ENCODE measurements at places on chromosomes 1 and 21.

DNA sequence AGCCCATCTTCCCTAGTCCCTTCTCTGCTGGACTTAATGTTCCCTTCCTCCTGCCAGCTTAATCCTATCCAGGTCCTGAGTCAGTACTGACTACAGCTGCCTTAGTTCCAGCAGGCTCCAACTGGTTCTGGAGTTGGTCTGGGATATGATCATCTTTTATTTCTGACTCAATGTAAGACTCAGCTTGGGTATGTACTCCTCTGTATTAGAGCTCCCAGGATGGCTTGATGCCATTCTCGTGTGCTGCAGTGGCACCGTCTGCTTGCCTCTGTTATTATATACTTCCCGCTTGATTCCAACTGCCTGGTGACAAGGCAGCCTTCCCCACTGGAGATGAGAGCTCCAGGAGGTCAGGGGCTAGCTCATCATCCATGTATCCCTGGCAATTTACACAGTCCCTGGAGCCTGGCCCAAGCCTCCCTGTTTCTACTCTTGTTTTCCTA lies 164.4 kb upstream of the DPT start:
- DNase-seq = no peak

- DNase-seq = no peak
These were observed 177.5 kb downstream of the LMO4 start for GRCh38 chr1:87506147-87506546.

- DNase-seq = no peak
These were observed 624.8 kb upstream of the PTBP2 start for GRCh38 chr1:96096613-96097321.

GRCh38 chr1:24830680-24831272 lies 85.5 kb downstream of the CLIC4 start:
- no peak for DNase-seq

GRCh38 chr1:160124705-160125478 lies 9.3 kb downstream of the ATP1A2 start:
- peak; percentile 62 for DNase-seq

DNA sequence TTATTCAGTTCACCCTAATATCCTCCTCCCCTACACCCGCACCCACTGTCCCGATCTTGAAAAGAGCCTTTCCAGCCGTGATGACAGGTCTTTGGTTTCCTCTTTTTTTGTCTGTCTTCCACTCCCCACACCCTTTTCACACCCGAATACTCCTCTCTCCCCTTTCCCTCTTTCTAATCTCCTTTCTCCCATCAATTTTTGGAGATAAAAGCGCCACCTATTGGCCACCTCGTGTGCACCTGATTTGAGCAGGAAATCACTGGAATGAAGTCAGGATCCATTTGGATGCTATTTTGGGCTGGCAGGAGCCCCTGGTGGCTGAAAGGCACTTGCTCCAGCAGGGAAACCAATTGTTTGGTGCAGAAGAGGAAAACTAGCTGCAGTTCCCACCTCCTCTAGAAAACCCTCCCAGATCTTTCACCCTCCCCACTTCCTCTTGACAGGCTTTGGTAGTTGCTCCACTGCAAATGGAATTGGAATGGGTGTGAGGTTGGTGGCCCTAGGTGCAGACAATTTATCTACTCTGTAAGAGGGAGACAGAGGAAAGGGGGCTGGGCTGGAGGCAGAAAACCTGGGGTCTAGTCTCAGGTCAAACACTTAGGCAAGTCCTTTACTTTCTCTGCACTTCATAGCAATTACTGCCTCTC lies 8.4 kb downstream of the FOXE3 start:
- DNase-seq = peak; percentile 93

DNA sequence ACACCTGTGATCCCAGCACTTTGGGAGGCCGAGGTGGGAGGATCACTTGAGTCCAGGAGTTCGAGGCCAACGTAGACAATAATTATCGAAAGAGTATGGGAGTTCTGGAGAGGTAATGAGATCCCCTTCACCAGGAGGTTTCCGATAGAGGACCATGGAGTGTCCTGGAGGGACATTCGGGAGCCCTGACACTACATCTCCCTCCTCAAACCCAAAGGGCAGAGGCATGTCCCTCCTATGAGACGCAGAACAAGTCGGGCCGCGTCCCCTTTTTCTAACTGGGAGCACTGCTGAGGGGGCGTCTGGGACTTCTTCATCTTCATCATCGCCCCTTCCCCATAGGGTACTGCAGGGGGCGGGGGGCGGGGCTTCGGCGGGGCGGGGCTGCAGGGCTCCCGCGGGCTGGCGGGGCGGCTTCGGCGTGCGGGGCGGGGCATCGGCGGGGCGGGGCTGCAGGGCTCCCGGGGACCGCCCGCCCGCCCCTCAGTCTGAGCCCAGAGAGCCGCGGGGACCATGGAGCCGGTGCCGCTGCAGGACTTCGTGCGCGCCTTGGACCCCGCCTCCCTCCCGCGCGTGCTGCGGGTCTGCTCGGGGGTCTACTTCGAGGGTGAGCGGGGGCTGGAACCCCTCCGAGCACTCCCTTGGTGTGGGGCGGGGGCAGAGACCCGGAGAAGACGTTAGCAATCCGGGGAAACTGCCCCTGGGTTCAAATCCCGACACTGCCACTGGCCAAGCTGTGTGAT lies at the start of gene THEMIS2:
Gene THEMIS2 (plus strand): TSS at position 486 of the 743 bp plus-strand sequence. CDS start 28 bp downstream, at position 514.
- DNase-seq = peak; percentile 93

Data from endodermal cell (in vitro differentiated cells).